ENCODE measurements at places on chromosomes 2 and 18.
A peak's percentile ranks its signal among the peaks of the same experiment; 100 is the strongest.

DNA sequence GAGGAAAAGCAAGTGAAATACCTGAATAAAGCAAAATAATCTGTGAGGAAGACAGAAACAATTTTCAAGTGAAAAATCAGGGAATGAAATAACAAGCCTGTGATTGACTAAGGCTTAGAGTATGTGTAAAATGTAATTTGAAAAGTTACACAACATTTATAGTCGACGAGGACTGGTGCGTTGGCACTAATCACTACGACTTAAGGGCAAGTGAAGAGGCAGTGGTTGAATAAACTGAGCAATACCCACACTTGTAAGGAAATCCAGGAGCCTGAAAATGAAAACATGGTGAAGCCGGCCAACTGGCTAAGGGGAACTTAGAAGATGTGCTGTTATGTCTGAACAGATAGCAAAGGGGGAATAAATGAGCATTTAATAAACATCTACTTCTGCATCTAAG is 13.4 kb downstream of the DOK1 start:
- peak; percentile 48 for DNase-seq

GRCh38 chr2:83574614-83575013 is 884.5 kb downstream of the SUCLG1 start:
- no peak for DNase-seq

DNA sequence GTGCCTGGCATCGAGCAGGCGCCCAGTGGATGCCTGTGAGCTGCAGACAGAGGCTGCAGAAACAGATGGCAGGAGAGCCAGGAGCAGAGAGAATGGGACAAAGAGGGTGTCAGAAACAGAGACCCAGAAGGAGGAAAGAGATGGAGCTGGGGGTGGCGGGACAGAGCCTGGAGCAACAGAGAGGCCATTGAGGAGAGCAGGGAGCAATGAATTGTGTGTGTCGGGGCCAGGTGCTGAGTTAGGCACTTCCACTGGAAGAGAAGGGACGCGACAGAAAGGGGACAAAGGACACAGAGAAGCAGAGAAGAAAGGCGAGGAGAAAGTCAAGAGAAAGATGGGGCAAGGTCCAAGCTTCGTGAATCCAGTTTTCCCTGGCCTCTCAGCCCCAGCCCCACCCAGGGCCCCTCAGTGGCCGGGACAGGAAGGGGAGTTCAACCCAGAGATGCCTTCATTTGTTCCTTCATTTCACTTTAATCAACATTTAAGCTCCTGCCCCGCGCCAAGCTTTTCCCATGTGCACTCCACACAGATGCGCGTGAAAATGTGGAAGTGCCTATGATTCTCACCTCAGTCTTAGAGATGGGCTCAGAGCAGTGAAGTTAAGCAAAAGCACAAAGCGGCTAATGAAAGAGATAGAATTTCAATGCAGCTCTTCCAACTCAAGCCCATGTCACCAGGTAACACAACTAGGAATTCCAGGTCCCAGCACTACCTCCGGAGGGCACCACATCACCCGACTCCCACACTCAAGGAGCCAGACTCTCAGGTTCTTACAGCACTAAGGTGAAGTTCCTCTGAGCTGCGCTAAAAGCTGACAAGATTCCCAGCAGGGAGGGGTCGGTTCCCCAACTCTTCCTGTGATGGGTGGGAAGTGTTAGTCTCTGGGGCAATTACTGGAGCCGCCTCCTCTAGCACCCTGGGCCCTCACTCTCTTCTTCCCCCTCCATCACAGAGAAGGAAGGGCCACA is 55.1 kb downstream of the TNS1 start:
- DNase-seq = no peak

- no peak for DNase-seq
Observed at GRCh38 chr2:207141386-207141785, 24.4 kb downstream of the KLF7 start.

DNA sequence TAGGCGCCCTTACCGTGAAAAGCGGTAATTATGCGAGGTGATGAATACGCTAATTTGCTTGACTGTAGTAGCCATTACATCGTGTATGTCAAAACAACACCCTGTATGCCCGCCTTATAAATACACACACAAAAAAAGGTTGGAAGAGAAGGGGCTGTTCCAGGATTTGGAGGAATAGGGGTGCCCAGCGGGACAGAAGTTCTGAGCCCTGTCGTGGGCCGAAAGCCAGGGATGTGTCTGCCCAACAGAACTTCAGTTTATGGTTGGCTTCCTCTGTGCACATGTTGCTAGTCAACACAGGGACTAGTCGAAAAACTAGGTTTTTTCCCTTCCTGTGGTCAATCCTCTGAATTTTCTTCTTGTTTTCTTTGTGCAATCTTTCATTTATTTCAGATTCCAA is 182.5 kb downstream of the ACKR3 start:
- no peak for DNase-seq
